ENCODE measurements at places on chromosomes 7 and 10.

DNA sequence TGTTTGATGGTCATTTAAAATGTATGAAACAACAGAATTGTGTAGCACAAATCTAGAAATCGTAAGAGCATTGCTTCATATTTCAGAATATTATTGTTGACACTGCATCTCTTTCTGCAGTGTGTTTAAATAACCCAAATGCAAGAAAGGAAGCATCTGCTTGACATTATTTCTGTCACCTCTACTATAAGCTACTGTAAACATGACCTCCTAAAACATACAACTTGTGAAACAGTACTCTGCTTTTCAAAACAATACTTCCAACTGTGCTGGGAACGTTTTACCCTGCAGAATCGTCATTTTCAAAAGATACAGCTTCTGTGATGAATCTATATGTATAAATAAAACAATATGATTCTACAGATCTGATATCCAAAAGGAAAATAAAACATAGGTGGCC is 82.0 kb downstream of the RNF133 start:
- no peak for DNase-seq
- no peaks in the 10 kb centered on the region for H3K27me3 ChIP-seq
- no peak overlapping the region for H3K4me3 ChIP-seq
- no peaks in the 10 kb centered on the region for H3K4me1 ChIP-seq

DNA sequence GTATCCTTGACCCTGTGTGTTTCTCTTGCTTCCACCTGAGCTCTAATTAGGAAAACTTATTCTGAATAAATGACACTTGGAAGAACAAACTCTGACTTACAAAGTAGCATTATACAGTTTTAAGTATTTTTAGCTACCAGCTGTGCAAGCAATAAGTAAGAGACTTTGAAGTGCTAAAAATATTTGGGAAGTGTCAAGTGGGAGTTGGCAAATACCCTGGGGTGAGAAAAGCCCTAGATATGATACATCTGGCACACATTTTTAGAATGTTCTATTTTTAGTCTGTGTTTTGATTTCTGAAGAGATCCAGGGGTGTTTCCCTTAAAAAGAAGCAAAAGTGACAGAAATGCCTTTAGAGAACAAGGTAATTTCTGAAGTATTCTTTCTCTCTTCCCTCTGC is 132.7 kb upstream of the TEX47 start:
- peaks cover 3% of the 10 kb centered on the region for H3K4me1 ChIP-seq
- H3K27me3 ChIP-seq: no peaks in the 10 kb centered on the region
- no peaks in the 10 kb centered on the region for H3K36me3 ChIP-seq
- no peak overlapping the region for H3K27ac ChIP-seq
- DNase-seq: no peak
- no peak overlapping the region for H3K4me3 ChIP-seq

DNA sequence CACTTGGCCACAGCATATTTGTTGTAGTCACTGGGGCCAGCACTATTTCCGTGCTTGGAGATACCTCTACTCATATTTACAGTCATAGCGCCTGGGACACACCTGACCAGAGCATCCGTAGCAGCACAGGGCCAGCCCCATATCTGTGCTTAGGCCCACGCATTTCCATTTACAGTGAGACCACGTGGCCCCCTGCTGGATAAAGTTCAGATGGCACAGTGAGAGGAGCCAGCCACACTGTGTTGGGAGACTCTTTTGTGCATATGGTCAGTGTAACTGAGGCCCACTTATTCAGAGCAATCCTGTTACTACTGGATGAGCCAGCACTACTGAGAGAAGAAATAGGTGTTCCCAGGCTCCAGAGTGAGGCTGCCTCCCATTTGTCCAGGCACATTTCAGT is 455.3 kb downstream of the REEP3 start:
- H3K36me3 ChIP-seq: no peaks in the 10 kb centered on the region
- no peaks in the 10 kb centered on the region for H3K27me3 ChIP-seq
- DNase-seq: peak; percentile 68
- H3K4me1 ChIP-seq: no peaks in the 10 kb centered on the region
- H3K4me3 ChIP-seq: no peak overlapping the region

- H3K36me3 ChIP-seq: no peaks in the 10 kb centered on the region
- H3K4me1 ChIP-seq: peaks cover 61% of the 10 kb centered on the region
- H3K27ac ChIP-seq: no peak overlapping the region
- no peak for DNase-seq
- H3K27me3 ChIP-seq: no peaks in the 10 kb centered on the region
Observed at GRCh38 chr10:124674768-124675222, 69.4 kb downstream of the FAM53B start.

DNA sequence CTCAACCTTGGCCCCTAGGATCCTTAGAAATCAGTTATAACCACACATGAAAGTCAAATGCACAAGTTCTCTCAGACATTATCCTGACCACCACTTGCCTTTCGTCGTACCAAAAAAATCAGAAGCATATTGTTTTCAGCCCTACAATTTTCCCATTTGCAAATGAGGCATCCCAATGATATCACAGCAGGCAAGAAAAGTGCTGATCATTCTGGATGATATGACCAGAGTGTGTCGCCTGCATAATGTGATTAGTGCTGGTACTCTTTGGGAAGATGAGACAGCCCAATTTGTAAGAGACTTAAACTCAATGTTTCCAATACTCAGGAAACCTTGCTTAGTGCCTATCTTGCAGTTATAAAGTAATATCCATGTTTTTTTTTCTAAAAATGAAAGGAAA is 168.0 kb downstream of the SORCS1 start:
- H3K27ac ChIP-seq: no peak overlapping the region
- no peak overlapping the region for H3K4me3 ChIP-seq
- H3K36me3 ChIP-seq: no peaks in the 10 kb centered on the region
- no peaks in the 10 kb centered on the region for H3K27me3 ChIP-seq

GRCh38 chr10:71685554-71686232 is 33.9 kb downstream of the C10orf105 start:
- no peak for DNase-seq
- H3K36me3 ChIP-seq: no peaks in the 10 kb centered on the region
- H3K4me1 ChIP-seq: no peaks in the 10 kb centered on the region
- peaks cover 15% of the 10 kb centered on the region for H3K27me3 ChIP-seq

DNA sequence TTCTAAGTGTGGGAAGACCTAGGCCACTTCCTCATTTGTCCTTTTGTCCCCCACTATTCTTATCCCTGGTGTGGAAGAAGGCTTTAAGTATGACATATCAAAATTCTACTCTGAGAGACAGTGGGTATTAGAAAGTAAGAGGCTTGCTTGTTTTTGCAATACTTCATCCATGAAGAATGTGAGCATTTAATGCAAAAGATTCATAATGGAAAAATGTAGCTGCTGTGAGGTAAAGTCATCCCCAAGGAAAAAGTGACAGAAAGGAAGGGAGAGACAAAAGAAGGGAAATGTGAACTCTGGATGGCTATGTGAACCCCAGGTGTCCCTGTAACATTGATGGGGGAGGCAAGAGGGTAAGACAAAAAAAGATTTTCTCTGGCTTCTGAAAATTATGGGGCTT is 607.5 kb downstream of the SORCS1 start:
- H3K36me3 ChIP-seq: no peaks in the 10 kb centered on the region
- H3K4me3 ChIP-seq: no peak overlapping the region
- no peak overlapping the region for H3K27ac ChIP-seq
- no peaks in the 10 kb centered on the region for H3K27me3 ChIP-seq
- DNase-seq: no peak

- no peaks in the 10 kb centered on the region for H3K36me3 ChIP-seq
- peak overlapping the region; percentile 72 for H3K4me3 ChIP-seq
- H3K27me3 ChIP-seq: no peaks in the 10 kb centered on the region
- peak; percentile 57 for DNase-seq
- no peak overlapping the region for H3K27ac ChIP-seq
Observed at GRCh38 chr10:86401588-86402282, 35.1 kb upstream of the GRID1 start.

DNA sequence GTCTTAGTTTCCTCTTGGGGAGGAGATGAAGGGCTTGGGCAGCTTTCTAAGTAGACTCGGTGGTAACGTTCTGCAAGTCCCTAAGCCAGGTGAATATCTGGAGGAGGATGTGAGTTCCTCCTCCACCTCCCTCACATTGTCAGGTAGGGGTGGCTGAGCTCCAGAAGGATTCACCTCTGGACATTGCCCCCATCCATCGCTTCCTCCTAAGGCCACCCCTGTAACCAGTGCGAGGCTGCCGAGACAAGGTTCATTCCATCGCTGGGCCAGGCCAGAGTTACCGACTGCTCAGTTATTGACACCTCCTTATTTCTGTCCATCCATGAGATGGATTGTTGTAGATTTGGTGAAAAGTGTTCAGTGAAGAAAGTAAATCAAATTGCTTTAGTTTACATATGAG is 334.1 kb upstream of the KLF6 start:
- H3K36me3 ChIP-seq: no peaks in the 10 kb centered on the region
- no peaks in the 10 kb centered on the region for H3K27me3 ChIP-seq
- H3K27ac ChIP-seq: no peak overlapping the region

- H3K27ac ChIP-seq: no peak within 1 kb of the TSS
- H3K36me3 ChIP-seq: no peaks in the 10 kb centered on the region
- no peaks in the 10 kb centered on the region for H3K4me1 ChIP-seq
- DNase-seq: no peak
- peaks cover 24% of the 10 kb centered on the region for H3K27me3 ChIP-seq
Observed at GRCh38 chr7:99975782-99976521, at the start of gene AZGP1. TSS of gene AZGP1 (minus strand) at chr7:99976031. CDS start at chr7:99976020, 11 bp downstream.

GRCh38 chr7:51121931-51122425 is 194.6 kb downstream of the COBL start:
- no peaks in the 10 kb centered on the region for H3K4me1 ChIP-seq
- no peak overlapping the region for H3K4me3 ChIP-seq
- no peak overlapping the region for H3K27ac ChIP-seq
- no peak for DNase-seq

DNA sequence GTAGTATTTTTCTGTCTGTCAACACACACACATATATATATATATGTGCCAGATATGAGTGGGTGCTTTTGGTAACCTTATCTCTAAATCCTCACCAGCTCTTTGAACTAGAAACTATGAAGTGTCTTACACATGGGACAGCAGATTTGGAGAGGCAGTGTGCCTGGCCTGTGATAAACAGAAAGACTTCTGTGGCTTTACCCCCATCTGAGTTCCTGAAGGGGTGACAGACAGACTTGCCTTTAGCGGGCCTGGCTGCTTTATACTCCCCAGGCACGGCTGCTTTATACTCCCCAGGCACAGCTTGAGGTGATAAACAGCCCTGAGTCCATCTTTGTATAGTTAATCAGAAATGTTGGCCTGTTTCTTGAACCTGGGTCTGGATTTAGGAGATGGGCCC is 5.6 kb downstream of the BAG3 start:
- DNase-seq: no peak
- peak overlapping the region; percentile 95 for H3K27ac ChIP-seq
- H3K36me3 ChIP-seq: no peaks in the 10 kb centered on the region
- H3K4me1 ChIP-seq: peaks cover 18% of the 10 kb centered on the region

DNA sequence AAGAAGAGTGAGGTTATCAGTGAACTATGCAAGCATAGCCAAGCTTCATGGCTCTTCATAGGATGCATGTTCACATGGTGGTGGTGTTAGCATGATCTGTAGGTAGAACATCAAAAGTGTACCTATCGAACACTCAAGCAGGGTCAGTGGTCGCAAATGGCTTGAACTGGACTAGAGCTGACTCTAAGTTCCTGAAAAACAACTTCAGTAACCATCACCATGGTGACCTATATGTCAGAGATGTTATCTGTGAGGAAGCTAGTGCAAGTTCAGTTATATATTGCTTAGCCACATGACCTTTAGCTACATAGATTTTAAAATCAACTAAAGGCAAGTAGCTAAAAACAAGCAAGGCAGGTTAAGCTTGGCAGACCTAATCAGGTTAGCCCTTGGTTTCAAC is 163.1 kb upstream of the AGR3 start:
- no peaks in the 10 kb centered on the region for H3K27me3 ChIP-seq
- H3K4me1 ChIP-seq: no peaks in the 10 kb centered on the region
- no peak overlapping the region for H3K27ac ChIP-seq
- no peaks in the 10 kb centered on the region for H3K36me3 ChIP-seq
- no peak overlapping the region for H3K4me3 ChIP-seq

GRCh38 chr10:75845176-75845947 is 413.9 kb downstream of the LRMDA start:
- H3K4me1 ChIP-seq: peaks cover 4% of the 10 kb centered on the region
- no peak overlapping the region for H3K27ac ChIP-seq
- H3K36me3 ChIP-seq: no peaks in the 10 kb centered on the region
- no peak for DNase-seq
- H3K27me3 ChIP-seq: no peaks in the 10 kb centered on the region

Measured in SK-N-SH (cell line).